ENCODE measurements at places on chromosomes 1 and 21.

DNA sequence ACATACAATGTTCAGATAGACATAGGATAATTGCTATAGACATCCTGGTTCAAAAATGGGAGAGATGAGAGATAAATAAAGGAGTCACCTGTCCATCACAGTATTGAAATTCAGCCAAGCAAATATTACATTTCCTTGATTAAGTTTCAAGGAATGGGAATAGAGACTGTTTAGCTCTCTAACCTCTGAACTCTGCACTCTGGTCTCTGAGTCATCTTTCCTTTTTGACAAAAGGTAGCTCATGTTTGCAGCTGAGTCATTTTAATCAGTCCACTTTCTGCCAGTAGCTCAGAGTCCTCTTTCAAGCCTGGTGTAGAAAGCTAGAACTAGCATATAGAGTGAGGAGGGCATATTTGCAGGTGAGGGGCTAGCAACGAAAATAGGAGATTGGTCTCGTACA, 51.4 kb upstream of the GJA8 start:
- DNase-seq = no peak

DNA sequence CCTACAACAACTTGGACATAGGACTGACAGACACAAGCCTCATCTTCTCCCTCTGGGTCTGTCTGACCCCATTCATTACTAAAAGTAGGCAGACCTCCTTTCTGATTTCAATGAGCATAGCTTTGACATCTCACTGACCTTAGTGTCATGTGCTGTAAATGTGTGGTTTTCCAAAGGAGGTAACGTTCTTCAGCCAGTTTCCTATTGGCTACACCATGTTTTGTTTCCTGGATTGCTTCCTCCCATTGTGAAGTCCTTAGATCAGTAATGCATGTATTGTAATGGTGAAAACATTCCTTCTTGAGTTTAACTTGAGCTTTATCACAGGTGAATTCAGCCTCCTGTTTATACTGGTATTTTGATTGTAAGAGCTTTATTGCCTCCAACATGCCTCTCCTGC, 20.6 kb downstream of the STXBP3 start:
- DNase-seq = no peak

DNA sequence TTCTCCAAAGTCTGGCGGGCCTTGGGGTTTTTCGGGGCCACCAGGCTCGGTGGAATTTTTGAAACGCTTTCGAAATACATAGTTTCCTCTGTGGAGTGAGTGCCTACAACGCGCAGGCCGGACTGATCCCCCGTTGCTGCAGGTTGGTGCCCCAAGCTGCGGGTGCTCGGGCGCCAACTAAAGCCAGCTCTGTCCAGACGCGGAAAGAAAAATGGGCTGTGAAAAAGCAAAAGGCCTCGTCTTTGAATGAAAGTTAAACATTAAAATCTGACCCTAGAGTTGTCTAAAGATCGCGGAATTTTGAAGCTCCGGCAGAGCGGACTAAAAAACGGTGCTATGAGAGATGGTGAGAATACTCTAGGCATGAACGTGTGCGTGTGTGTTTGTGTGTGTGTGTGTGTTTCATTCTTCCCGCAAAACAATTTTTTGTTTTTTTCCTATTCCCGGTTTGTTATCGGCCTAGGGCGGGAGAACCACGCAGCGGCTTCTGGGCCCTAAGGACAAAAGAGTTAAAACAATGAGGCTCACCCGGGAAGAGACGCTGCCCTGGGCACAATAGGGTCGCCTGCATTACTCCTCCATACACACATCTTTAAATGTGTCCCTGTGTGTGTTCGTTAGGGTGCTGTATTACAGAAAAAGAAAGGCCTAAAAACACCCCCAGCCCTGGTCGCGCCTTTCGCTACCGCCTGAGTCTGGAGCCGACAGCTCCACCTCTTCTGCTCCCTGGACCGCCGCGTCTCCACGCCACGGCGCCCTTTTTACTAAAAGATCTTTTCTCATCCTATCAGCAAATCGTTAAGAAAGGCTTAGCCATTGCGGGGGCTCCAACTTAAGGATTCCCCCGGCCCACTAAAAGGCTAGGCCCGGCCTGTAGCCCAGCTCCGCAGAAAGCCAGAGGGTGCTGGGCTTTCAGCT, 3.2 kb downstream of the TBX15 start:
- DNase-seq = no peak

GRCh38 chr1:85607126-85607920, 26.8 kb downstream of the CCN1 start:
- no peak for DNase-seq

GRCh38 chr1:200040481-200041138, 13.1 kb downstream of the NR5A2 start:
- DNase-seq = no peak

GRCh38 chr1:31912839-31913239, 25.3 kb downstream of the PTP4A2 start:
- no peak for DNase-seq
